ENCODE measurements at places on chromosomes 7 and 10.
A peak's percentile ranks its signal among the peaks of the same experiment; 100 is the strongest.

DNA sequence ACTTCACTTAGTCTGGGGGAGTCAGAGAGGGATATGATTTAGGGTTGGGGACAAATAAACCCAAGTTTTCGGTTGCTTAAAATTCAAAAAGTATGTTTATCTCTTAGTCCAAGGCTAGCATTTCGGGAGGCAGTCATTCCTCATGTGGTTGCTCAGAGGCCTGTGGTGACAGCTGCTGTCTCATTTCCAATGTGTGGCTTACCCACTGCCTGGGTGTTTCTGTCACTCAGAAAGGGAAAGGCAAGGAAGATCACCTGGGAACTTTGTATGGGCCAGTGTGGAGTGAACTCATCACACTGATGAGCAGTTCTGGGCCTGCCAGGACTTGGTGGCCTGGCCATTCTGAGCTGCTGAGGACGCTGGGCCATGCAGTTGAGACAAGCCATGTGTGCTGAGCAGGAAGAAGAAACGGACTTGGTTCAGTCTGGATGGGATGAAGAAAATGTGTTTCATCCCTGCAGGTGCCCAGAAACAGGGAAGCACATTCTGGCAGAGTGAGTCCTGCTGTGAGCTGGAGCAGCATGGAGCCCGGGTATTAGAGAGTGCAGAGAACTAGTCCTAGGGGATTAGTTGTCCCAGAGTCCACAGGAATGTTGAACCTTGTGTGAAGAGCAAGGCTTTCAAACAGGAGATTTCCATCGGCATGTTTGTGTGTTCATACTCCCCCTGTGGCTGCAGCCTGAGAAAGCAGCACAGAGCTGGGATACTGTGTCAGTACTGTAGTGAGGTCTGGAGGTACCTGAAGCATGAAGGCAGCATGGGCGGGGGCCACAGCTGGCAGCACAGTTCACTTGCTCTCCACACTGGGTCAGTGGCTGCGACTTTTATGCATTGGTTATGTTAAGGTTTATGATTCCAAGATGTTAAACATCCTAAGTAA, 211.1 kb upstream of the IGFBP3 start:
- no peak for DNase-seq

- DNase-seq = no peak
Observed at GRCh38 chr7:101302641-101303101, 18.9 kb downstream of the IFT22 start.

GRCh38 chr7:44603193-44603592, 3.2 kb upstream of the OGDH start:
- no peak for DNase-seq

DNA sequence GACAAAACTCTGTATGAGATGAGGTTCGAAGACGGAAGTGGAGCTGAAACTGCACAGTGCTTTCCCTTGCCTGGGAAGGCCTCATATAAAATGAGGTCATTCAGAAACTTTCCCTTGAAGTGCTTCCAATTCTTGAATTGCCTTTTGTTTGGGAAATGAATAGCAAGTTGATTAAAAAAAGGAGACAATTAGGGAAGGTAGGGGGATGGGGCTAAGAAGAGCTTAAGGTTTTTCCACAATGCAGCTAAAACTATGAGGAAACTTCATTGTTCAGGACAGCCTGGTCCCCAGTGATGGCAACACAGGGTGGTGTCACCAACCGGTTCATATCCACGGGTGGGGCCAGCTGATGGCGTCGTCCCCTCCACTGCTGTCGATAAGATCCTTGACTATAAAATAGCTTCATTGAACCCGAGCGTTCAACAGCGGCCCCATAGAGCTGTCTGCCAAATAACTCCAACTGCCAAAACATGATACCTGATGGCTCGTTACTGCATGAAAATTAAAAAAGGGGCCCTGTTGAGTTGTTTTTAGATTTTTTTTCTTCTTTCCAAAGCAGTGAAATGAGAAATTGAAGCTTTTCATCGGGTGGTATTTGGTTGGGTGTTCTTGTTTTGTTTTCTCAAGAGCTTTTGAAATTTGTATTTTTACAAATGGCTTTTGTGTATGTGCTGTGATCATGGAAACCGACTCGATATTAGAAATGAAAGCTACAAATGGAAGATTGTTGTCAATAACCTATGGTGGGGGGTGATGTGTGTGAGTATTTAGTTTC, 2.8 kb upstream of the CELF2 start:
- no peak for DNase-seq

- DNase-seq = no peak
Observed at GRCh38 chr7:128427289-128427891, 17.6 kb upstream of the IMPDH1 start.

DNA sequence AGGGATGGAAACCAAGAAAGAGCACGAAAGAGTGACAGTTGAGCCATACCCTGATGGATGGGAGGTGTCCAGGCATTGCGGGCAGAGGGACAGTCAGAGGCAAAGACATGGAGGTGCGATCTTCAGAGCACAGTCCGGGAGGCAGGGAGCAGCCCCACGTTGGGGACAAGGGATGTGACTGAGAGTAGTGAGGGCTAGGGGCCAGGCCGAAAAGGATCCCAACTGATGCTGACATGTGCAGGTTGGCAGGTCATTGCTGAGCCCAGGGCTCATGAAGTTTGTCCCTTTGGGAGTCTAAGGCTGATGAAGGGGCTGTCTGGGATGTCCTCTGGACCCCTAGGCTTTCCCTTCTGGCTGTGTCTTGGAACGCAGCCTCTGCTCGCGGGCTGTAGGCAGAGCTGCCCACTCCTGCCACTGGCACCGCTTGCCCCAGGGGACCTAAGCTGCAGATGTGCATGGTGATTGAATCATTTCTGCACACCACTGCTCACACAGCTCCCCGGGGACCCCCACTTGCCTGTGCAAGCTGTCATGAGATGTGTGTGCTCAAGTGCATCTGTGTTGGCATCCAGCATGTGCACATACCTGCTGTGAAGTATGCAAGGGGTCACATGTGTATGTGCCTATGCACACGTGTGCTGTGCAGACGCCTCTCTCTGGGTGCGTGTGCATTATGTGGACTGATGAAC, 125.1 kb downstream of the ZMIZ1 start:
- no peak for DNase-seq

- DNase-seq = no peak
Observed at GRCh38 chr10:105793071-105793470, 1152.0 kb downstream of the SORCS3 start.

DNA sequence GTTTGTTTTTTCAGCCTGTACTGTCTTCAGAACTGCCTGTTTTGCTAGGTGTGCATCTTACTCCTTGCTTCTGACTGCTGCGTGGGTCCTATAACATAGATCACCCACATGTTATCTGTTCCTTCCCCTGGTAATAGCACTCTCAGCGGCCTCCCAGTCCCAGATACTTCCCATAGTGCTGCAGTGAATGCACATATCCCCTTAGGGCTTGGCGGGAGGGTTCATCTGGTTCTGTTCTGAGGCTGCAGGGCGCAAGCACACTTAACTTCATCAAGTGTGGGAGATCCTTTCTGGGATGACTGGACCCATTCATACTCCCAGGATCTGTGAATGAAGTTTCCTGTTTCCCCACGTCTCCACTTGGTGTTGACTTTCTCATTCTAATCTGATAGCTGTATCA, 90.7 kb downstream of the CELF2 start:
- DNase-seq = no peak

GRCh38 chr7:26858735-26859134, 5.7 kb downstream of the SKAP2 start:
- DNase-seq = no peak

DNA sequence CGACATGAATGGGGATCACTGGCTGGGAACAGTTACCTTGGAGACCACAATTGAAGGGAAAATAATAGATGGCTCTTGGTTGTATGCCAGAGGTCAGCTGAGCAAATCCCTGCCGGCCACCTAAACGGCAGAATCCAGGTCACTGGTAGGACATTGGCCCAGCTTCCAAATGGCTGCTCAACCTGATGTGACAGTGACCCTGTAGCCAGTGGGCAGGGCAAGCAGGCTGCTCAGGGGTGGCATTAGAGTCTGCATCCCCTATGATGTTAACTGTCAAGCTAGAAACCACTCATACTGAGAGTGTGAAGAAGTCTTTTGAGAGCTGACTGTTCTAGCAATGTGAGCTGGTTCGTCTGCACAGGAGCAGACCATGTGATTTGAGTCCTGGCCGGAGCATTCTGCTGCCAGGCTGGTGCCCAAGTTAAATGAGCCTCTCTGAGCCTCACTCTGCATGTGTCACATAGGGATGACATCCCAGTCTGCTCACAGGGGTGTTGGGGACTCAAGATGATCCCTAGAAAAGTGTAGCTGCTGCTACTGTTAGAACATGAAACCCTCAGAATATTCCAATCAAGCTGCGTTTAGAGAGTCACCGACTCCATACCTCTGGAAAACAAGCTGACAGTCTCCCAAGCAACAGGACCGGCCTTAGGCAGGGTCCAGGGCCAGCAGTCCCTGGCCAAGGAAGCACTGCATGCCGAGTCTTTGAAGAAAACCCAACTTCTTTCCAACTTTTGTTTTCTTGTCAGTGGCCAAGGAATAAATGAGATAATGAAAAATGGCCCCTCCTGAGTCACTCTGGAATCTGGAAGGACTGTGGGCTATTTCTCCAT, 69.7 kb downstream of the VWA2 start:
- DNase-seq = no peak

DNA sequence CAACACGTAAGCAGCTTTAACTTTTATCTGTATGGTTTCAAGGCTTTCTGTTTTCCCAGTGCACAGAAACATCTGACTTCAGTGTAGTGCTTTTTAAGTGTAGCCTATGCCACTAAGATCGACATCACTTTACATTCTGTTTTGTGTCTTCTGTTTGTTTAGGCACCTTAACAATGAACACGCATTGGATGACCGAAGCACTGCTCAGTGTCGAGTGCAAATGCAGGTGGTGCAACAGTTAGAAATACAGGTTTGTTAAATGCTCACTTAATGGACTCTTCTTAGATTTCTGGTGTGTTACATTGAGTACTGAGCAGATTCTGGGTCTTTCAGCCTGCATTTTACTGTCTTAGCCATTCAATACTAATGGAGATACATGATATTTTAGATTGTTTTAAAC, 237.4 kb downstream of the FOXP2 start:
- DNase-seq = no peak

DNA sequence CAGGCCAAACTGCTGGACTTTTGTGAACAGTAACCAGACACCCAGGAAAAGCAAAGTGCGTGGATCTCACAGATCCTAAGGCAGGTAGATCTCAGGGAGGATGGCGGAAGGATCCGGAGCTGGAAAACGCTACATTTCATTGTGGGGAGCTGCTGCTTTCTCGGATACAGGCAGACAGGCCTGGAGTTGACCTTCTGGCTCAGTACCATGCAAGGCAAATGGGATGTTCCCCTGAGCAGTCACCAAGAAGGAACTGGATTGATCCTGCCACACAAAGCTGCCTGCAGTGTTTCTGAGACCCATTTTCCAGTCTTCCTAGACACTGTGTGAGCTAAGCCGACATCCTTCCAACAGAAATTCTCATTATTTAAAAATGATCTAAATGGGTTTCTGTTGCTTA, 65.5 kb downstream of the ZRANB1 start:
- DNase-seq = peak; percentile 7

GRCh38 chr7:77182261-77182660, 17.4 kb downstream of the FGL2 start:
- no peak for DNase-seq

DNA sequence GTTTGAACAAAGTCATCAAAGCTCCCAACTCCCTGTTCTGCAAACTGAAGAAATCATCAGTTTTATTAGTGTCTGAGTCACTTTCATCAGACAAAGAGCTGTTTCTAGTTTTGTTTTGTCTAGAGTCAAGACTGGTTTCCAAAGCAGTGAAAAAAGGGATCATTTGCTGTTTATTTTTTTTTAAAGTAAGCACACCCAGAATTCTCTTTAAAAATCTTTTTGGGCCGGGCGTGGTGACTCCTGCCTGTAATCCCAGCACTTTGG, 972.0 kb upstream of the CELF2 start:
- DNase-seq = no peak

DNA sequence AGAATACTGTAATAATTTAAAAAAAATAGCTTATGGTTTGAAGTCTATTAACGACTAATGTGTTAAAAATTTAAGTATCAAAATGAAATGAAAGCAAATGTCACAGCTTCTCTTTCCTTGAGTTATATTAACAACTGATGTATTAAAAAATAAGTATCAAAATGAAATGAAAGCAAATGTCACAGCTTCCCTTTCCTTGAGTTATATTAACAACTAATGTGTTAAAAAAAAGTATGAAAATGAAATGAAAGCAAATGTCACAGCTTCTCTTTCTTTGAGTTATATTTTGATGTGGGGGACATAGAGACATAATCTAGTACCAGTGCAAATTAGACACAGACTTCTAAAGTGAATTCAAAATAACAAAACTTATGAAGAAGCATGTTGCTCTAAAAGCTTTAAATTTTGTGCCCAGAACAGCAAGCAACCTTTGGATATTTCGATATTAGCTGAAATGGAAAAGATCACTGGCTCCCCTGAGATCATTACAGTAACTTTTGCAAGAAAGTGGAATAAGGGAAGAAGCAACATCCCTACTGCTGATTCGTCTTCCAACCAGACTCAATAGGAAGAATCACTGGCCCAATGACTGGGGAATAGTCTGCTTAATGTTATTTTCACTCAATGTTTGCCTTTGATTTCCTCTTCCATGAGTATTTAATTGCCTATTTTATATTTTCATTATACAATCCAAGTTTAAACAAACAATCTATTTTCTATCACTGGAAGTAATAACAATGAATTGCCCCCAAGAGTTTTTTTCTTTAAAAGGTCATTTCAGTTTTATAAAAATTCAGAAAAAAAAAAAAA, 8.0 kb downstream of the SKAP2 start:
- DNase-seq = no peak

DNA sequence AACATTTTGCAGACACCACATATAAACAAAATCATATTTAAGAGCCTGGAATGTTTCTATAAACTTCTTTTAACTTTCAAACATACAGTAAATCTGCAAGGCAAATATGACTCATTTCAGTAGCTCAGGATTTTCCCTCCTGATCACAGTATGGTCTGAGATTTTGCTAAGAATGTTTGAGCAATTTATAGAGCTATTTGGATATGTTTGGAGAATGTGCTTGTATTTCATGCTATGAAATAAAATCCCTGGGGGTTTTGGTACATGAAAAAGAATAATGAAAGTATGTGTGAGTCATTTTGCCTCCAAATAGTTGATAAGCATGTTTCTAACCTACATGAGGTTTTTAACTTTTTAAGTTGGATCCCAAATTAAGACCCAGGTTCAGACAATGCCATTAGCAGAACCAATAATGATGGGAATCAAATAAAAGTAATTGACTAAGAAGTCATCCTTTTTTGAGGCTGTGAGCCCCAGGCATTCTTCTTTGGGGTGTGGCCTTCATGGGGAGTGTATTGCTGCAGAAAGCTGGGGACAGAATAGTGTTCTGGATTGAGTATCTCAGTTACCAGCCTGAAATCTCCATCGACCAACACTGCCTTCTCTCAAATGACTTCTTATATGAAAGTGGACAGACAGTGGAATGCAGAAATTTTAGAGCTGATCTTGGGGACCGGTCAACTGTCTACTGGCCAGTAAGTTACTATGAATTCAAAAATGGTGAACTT, 66.1 kb upstream of the AGBL3 start:
- no peak for DNase-seq

DNA sequence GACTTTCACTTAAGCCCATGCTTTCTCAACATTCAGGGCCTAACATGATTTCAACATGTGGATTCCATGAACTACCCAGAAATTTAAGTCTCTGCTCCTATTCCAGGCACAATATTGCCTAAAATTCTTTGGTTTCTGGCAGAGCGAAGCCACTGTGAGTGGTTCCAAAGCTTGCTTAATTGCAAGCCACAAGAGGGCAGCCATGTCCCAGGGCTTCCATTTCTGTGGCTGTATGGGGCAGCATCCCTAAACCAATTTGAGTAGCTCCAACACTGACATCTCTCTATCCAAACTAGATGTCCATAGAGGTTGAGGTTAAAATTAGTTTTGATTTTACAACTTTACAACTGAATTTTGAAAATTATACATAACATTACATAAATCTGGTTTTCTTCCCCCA, 56.3 kb upstream of the MDFIC start:
- DNase-seq = no peak
